ENCODE measurements at places on chromosomes 7 and 10.

DNA sequence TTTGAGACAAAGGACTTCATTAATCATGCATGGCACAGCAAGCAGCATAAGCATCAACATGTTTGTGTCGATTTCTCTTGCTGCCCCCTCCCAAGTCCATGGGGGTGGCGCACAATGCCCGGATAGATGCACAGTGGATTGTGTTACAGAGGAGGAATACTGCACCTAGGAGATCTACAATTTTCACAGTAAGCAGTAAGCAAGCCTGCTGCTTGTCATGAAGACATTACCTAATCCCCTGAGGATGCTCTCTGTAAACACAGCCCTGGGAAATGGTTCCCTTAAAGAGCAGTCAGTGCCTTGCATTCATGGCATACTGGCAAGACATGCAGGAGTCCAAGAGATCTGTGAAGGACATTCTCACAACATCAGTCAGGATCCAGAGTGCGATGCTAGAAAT, 137.7 kb downstream of the ETV1 start:
- DNase-seq = peak; percentile 28

- DNase-seq = no peak
These were observed 110.9 kb downstream of the SGMS1 start for GRCh38 chr10:50512743-50513416.

DNA sequence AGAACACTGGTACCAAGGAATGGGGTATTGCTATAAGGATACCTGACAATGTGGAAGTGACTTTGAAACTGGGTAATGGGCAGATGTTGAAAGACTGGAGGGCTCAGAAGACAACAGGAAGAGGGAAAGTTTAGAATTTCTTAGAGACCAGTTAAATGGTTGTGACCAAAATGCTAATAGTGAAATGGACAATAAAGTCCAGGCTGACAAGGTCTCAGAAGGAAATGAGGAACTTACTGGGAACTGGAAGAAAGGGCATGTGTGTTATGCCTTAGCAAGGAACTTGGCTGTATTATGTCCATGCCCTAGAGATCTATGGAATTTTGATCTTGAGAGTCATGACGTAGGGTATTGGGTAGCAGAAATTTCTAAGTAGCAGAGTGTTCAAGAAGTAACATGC, 38.0 kb downstream of the FAM149B1 start:
- DNase-seq = no peak

DNA sequence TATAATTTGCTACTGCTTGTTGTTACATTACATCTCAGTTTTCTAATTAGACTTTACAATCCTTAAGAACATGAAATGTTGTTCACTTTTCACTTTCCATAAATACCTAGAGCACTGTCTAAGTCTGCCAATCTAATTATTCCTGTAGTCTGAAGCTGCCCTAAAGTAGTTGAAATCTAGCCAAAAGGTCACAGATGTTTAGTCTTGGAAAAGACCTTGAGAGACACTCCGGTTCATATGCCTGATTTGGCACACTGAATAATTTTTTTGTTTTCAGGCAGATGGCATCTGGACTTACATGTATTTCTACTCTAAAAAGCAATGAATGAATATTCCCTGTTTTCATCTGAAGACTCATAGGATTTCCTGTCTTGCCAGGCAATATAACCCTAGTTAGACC, 359.1 kb downstream of the ANKRD7 start:
- DNase-seq = no peak

GRCh38 chr7:2929321-2930201, 85.5 kb upstream of the GNA12 start:
- peak; percentile 26 for DNase-seq

- DNase-seq = no peak
These were observed 231.4 kb downstream of the DNAJB6 start for GRCh38 chr7:157568106-157568769.

GRCh38 chr10:100623521-100624230, 87.9 kb downstream of the HIF1AN start:
- no peak for DNase-seq

DNA sequence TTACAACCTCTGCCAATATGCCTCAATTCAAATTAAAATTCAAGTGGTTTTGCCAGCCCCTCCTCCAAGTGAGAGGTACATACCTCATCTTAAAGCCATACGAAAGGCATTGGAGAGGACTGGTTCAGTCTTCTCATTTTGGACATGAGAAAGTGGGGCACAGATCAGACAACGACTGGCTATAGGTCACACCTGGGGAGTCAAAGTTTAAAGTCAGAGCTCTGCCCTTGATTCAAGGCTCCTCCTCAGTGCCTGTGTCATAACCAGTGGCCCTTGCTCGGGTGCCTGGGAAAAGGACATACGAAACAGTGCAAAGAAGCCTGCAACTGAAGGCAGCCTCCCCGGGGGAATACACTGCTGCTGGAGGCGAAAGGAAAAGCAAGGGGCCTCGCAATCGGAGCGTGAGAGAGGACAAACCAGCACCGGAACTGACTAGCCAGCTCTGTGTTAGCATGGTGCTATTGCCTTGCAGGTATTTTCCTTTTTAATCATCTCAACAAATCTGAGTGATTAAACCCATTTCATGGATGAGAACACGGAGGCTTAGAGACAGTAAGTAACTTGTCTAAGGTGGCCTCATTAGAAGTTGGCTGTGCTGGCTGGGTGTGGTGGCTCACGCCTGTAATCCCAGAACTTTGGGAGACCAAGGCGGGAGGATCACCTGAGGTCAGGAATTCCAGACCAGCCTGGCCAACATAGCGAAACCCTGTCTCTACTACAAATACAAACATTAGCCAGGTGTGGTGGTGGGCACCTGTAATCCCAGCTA, 1.1 kb upstream of the MTPAP start:
- no peak for DNase-seq

- no peak for DNase-seq
These were observed 363.3 kb downstream of the SEMA3D start for GRCh38 chr7:84823530-84823929.

- no peak for DNase-seq
These were observed 59.6 kb downstream of the ZNF277 start for GRCh38 chr7:112266141-112266540.

DNA sequence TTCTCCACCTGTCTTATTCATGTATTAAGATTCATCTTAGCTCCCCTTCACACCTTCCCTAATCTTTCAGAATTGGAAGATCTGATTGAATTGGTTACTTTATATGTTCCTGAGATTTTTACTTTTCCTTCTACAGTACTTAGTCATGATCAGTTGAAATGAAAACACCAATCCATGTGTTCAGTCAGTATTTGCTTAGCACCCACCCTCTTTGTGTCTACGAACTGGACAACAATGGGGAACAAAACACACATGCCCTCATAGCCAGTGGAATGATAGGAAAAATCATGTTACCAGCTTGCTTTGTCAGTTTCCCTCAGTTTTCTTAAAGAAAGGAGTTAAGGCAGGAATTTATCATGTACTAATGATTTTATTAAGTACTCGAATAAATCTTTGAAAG, 2.0 kb downstream of the MASTL start:
- DNase-seq = no peak

GRCh38 chr7:102306916-102307677, 20.4 kb downstream of the SH2B2 start:
- peak; percentile 20 for DNase-seq

GRCh38 chr7:80682744-80683143, 44.3 kb downstream of the CD36 start:
- DNase-seq = no peak

DNA sequence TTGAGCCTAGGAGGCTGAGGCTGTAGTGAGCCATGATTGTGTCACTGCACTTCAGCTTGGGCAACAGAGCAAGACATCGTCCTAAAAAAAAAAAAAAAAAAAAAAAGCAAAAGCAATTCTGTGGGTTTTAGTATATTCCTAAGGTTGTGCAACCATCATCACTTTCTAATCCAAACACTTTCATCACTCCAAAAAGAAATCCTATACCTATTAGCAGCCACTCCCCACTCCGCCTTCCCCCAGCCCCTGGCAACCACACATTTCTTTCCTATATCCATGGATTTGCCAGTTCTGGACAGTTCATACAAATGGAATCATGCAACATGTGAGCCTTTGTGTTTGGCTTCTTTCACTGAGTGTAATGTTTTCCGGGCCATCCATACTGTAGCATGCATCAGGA, 20.4 kb downstream of the ZAN start:
- no peak for DNase-seq

- DNase-seq = no peak
These were observed 4.5 kb upstream of the GATA3 start for GRCh38 chr10:8049865-8050555.

DNA sequence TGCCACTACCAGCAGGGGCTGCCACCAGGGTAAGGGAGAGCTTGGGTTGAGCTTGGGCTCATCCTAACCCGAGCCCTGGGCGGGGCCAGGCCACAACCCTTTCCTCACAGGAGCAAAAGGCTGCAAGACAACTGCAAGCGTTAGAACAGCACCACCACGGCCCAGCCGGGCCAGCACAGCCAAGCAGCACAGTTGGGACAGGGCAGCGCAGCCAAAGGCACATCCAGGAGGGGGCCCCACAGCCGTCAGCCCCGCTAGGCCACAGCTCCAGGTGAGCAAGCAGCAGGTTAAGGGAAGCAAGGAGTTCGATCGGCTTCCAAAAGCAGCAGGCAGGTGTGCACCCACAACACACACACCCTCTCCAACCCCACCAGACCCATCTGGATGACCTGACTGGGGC, 7.0 kb upstream of the NDST2 start:
- DNase-seq = no peak

GRCh38 chr7:123734498-123734897, 14.3 kb downstream of the WASL start:
- DNase-seq = no peak

DNA sequence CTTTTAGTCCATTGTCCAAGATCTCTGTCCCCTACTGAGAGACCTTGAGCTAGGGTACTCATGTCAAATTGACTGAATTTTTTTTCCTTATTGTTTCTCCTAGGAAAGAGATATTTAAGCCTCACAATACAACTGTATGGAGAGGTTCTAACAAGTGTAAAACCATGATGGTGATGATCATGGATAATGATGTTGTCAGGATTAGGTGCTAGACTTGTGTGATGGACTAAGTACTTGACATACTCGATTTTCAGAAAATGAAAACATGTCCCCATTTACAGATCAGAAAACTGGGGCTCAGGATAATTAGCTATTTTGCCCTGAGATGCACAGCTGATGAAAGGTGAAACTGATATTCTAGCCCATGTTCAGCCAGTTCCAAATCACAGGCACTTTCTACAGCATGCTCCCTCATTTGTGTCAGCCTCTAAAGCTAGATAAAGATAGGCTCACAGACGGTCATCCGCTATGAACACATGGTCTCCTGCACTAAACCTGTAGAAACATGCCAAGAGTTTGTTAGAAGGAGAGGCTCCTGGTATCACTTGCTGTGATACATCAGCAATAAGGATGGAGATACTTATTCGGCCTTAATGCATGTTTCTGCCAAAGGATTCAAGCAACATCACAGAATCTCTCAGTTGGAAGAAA, 67.6 kb downstream of the CREB3L2 start:
- DNase-seq = no peak

DNA sequence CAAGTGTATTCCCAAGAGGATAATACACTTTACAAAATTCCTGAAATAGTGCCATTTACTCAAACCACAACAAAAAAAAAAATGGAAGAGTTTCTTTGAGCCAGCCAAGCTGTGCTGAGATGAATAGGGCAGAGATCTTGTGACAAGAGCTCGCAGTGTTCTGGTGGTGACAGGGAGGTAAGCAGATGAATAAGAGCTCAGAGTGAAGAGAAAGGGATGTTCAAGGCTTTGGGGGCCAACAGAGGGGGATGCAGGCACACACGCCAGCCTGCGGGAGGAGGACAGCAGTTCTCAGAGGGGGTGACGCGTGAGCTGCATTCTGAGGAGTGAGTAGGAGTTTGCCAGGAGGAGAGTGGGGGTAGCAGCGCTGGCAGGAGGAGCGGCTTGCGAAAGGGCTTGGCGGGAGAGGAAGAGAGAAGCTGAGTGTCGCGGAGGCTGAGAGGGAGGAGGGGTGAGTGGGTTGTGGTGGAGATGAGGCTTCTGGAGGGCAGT, 194.4 kb upstream of the IMMP2L start:
- no peak for DNase-seq

DNA sequence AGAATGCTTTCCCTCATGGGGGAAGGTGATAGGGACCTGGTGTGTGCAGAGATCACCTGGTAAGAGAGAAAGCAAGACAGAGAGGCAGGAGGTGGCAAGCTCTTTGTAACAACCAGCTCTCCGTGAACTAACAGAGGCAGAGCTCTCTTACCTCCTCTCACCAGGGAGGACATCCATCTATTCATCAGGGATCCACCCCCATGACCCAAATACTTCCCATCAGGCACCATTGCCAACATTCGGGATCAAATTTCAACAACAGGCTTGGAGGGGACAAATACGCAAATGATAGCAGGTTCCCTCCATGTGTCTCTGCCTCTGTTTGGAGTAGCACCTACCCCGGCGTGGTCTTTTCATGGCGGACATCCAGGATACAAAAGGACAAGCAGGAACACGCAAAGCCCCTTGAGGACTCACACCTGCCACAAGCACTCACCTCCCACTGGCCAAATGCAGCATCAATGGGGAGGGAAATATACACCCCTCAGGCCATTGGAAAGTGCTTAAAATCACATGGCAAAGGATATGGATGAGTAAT, 431.2 kb upstream of the AUTS2 start:
- peak; percentile 99 for DNase-seq

GRCh38 chr7:70573071-70573661, 558.8 kb upstream of the GALNT17 start:
- DNase-seq = no peak

GRCh38 chr10:116744163-116744753, 1.9 kb upstream of the HSPA12A start:
- no peak for DNase-seq

- no peak for DNase-seq
These were observed 37.8 kb downstream of the DKK1 start for GRCh38 chr10:52351914-52352330.

DNA sequence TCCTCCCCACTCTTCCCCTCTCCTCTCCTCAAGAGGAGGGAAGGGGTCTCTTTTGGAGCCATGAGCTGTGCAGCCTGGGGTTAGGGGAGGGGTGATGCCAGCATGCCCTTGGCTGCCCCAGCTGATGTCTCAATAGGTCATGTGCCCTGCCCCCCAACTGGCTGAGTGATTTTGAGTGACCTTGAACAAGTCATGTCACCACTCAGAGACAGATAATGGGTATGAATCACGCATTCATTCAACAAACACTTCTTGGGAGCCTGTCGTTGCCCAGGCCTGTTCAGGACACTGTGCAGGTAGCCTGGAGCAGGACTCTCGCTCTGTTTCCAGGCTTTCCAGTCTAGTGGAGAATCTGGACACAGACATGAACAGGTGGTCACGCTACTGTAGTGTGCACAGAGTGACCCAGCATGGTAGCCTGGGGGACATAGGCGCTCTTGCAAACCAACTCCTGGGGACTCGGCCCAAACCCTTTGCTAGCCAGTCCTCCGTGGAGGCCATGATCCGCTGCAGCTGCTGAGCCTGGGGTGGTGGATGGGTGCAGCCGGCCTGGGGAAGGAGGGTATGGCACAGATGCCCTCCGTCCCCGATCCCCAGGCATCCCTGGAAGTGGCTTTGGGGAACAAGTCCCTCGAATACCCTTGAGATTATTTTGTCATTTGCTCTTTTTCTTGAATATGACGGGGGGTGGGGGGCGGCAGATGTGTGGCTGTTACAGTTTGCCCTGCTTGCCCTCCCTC, 49.6 kb upstream of the PSAP start:
- no peak for DNase-seq

- peak; percentile 33 for DNase-seq
These were observed 252.6 kb downstream of the DOCK4 start for GRCh38 chr7:111953611-111954010.

Data from NCI-H345 (cell line).